ENCODE measurements at places on chromosomes 7 and 10.

- DNase-seq, result no peak
Observed at GRCh38 chr7:41491308-41491707, 211.6 kb downstream of the INHBA start.

DNA sequence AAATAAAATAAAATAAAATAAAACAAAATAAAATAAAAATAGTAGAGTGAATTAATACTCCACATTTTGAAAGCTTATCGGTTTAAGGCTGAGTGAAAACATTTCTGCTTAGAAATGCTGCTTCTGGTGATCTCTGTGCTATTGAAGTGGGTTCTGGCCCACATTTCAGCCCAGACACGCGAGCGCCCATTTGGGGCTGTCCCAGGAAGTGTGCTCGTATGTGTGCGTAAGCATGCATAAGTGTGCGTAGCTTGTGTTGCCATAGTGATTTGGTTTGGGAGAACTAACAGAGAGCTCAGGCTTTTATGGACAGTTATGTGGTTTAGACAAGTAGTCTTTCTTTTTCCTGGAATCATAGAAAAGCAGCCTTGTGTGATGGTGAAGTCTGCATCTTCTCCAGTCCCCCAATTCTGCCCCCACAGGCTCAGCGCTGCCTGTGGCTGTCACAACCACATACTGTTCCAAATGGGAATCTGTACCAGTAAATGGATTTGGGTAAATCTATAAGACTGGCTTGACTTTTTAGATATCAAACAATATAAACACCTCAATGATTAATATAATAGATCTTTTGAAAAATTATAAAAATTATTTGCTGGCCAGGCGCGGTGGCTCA, 29.8 kb upstream of the PURB start:
- no peak for DNase-seq

- DNase-seq, result peak; percentile 75
Observed at GRCh38 chr7:51344406-51345138, 28.0 kb upstream of the COBL start.

- DNase-seq, result no peak
Observed at GRCh38 chr10:94217411-94217810, 145.3 kb downstream of the NOC3L start.

GRCh38 chr10:102396317-102396650, 779 bp downstream of the NFKB2 start:
- DNase-seq, result no peak

- DNase-seq, result no peak
Observed at GRCh38 chr10:70169649-70170364, 507 bp downstream of the SAR1A start.

DNA sequence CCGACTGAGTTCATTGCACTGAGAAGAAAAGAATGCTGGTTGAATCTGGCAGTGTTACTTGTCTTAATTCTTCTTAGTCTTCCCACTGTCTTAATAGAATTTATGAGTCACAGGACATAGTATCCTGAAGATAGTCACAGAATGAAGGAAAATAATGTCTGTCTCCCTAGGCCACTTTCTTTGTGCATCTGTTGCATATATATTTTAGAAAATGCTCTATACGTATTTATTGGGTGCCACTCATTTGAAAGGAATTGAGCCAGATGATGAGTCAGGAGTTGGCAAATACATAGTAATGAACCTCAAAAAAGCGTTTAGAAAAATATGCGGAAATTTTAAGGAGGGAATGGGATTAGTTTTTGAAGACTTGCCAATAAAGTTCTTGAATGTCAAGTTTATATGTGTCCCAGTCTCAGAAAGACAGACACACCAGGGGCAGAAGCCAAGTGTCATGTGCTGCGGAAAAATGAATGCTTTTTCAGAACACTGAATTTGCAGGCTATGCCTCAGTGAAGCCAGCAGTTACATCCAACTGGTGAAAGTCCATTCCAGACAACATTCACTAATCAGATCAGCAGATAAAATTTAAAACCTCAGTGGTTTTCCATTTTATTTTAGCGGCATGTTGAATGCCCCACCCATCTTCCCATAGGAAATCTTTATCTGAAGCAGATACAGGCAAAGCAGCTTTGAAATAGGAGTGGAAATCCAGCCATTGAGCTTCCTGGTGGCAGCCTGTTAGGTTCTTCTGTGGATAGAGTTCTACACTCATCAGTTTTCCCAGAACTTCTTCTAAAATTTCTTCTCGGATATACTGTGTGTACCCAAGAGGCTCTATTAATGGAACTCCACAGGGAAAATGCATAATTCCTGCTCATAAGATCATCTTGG, 308.4 kb downstream of the BICC1 start:
- DNase-seq, result peak; percentile 66

GRCh38 chr10:23693501-23693901, 254.6 kb downstream of the OTUD1 start:
- no peak for DNase-seq

DNA sequence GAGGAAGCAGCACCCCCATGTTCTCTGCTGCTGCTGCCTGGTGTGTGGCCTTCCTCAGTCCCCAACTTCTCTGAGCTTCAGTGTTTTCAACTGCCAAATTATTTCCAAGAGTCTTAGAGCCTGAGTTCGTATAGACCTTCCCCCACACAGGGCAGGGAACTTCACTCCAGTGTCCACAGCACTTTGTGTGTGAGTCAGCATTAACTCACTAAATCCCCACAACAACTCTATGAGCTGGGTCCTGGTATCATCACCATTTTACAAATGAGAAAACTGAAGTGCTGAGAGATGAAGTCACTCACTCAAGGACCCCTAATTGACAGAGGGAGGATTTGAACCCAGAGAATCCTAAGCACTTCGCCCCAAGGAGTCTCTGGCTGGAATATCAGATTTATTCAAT, 48.3 kb downstream of the ADCYAP1R1 start:
- DNase-seq, result no peak

DNA sequence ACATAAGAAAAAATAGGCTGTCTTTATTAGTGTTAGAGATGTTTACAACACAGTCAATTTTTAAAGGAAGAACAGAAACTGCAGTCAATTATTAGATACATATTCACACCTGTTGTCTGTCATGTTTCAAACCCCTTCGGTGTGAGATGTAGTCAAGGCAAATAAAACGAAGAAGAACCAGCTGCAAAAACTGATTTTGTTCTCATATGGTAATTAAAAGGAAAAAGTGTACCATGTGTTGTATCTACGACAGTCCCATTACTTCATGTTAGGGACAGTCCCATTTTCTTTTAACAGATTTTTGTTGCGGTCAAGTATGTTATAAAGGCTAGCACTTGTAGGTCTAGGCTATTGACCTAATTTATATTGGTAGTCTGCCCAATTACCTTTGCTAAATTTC, 149.4 kb downstream of the LRRN3 start:
- DNase-seq, result no peak

All from RWPE1 (cell line).